T-helper 17 cell (primary cell): ENCODE measurements at places on chromosomes 1 and 21. TPM values are rescaled to one million over a fixed set of nuclear protein-coding genes. Genes with fewer than 3 reads are reported as not detected.
A peak's percentile ranks its signal among the peaks of the same experiment; 100 is the strongest.

Gene S100A7
- total RNA-seq = not detected

DNA sequence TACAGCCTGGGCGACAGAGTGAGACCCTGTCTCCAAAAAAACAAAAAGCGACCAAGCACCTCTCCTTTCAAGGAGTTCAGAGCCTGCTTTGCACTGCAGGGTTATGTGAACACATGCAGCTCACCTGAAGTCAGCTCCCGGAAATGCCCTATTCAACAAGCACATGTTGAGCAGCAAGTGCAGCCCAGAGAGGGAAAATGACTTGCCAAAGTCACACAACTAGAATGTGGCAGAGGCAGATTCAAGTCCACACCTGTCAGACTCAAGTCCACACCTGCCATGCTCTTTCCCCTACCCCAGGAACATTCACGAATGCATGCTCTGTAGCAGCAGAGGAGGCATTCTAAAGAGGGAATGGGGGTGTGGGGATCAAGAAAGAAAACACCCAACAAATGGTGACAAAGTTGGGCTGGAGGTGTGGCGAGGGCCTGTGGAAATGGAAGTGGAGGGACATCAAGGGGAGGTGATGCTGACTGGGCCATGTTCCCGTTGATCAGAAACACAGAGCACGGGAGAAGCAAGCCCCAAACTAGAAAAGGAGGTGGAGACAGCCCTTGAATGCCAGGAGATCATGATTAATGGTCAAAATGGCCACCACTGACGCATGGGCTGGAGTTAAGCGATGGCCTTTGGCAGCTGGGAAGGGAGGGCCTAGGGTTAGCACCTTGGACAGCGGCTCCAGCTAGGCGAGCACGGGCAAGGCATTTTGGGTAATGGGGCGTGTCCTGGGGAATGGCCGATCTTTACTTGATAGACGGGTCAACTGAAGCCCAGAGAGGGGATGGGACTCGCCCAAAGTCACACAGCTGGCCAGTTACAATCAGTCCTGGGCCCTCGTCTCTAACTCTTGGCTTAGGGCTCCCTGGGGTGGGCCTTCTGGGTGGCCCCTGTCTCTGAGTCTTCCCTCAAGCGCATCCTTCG is 21.5 kb downstream of the RAP1GAP start:
- no peak for DNase-seq

Gene ERRFI1
- total RNA-seq = 1.1 TPM

DNA sequence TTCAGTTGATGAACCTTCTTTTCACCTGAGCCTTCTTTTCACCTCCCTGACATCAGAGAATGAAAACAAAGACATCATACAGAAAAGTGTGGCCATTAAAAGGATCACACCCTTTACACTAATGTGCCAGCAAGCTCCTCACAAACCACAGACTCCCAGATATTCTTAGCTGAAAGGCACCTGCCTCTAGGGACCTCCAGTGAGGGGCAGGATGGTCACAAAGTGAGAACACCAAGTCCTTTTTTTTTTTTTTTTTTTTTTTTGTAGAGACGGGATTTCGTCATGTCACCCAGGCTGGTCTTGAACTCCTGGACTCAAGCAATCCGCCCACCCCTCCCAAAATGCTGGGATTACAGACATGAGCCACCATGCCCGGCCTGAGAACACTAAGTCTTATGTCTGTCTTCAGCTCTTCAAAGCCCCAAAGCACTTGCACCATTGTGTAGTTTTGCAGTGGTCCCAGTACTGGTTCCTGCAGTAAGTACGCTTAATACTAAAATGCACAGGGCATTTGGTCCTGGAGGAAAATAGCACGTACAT is 58.2 kb upstream of the LBR start:
- no peak for DNase-seq

Gene TIE1
- not detected for total RNA-seq

- DNase-seq = no peak
These were observed 115.0 kb upstream of the SLC25A33 start for GRCh38 chr1:9424261-9424660.

GRCh38 chr1:13960375-13960987 is 260.5 kb downstream of the PRDM2 start:
- DNase-seq = peak; percentile 29

Gene TNFRSF25
- total RNA-seq = 393 TPM

DNA sequence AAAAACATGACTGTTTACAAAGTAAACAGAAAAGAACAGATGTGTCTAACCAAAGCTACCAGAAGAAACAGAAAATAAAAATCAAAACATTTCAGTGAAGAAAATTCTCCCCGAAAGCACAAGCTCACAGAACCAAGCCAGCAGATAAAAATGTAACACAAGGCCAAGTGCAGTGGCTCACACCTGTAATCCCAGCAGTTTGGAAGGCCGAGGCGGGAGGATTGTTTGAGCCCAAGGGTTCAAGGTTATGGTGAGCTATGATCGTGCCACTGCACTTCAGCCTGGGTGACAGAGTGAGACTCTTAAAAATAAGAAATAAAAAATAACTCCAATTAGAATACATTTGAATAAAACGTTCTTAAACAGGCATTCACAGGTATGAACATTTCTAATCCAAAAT is 19.1 kb upstream of the DDOST start:
- DNase-seq = no peak

GRCh38 chr1:77718181-77718580 is 35.7 kb upstream of the ZZZ3 start:
- no peak for DNase-seq

- DNase-seq = no peak
These were observed 97.6 kb downstream of the VAV3 start for GRCh38 chr1:107867422-107867821.

- no peak for DNase-seq
These were observed 94.1 kb downstream of the CACHD1 start for GRCh38 chr1:64563958-64564565.

Gene NDUFS2
- 58.5 TPM for total RNA-seq

DNA sequence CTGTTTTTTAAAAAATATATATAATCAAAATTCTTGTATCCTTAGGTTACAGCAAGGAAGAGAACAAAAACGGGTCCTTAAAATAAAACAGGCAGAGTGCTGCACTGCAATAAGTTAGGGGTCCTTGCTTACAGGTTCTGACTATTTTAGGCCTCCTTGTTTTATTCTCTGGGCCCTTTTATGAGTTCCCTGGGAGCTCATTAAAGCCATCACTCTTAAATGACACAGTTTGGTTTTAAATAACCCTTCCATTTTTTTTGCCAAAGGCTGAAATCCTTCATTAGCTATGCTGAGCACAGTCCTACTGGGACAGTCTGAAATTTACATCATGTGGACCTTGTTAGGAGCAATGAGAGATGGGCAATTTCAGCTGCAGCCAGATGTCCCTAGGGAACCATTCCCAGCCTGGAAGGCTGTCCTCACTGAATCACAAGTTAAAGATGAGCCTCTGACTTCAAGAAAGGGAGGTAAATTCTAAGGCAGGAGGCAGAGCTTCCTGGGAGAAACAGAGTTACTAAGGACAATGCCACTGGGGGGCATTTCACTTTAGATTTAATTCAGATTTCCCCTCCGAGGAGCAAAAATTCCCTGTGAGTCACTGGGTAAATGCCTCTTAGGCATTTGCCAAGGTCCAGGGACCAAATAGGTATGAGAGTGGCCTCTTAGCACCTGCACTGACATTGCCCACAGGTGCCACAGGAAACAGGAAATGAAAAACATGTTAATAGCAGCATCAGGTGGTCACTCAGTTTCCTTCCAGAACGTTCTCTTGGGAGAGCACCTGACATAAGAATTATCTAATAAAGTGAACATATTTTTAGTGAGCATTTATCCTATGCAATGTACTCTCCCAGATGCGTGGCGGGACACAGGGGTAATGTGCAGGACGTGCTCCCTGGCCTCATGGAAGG is 3.8 kb upstream of the MUL1 start:
- no peak for DNase-seq

DNA sequence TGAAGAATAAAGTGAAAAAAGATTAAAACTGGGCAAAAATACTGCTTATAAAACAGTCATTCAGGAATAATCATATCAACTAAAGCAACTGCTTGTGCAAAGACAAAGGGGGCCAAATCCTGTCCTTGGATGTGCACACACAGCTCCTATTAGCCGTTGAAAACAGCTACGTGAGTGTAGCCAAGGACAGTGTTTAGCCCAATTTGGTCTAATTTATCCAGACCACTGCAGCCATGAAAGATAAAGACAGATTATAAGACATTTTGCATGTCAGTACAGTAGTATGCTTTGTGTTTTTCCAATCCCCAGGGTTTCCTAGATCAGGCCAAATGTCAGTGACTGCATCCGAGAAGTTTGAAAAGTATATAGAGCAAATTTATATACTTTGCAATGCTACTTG is 146.3 kb upstream of the PKN2 start:
- DNase-seq = no peak

Gene PDIK1L
- 7.6 TPM for total RNA-seq

DNA sequence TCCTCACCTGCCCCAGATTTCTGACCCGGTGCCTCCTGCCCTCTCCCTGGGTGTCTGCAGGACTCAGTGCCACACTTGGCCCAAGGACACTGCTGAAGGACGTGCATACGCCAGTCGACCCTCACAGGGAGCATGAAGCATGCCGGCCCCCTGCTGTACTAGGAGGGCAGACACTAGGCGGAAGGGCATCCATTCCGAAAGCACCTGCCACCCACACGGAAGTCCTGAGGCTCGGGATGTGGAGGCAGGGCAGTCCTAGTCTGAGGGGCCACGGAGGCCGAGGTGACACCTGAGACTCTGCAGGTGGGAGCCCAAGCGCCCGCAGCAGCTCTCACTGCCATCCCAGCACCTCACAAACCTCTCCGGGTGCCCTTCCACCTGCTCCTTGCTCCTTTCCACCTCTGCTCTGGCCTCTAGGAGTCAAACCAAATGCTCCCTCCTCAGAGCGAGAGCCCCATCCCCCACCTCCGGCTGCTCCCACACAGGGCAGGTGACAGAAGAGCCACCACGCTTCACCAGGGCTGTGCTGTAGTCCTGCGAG is 2.4 kb downstream of the NPHP4 start:
- DNase-seq = no peak

- no peak for DNase-seq
These were observed 7.4 kb upstream of the TIAM1 start for GRCh38 chr21:31351438-31351837.

Gene SGIP1
- total RNA-seq = not detected

DNA sequence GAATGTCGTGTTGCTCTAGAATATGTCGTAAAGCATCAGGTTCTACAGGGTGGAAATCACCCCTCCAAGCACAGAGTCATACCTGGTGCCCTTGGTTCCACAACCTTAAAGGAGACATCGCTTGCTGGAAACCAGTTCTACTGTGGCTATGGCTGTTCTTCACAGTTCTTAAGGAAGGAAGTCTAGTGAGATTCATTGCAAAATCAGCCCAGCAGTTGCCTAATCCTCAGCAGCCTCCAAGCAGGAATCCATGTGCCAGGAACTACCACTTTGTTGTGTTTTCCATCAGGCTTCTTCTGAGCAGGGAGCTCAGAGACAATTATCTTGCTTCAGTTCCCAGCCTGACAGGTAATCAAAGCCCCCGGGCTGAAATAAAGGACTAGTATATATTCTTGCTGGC is 45.0 kb upstream of the SLC35F3 start:
- DNase-seq = no peak

GRCh38 chr1:75234562-75234961 is 100.4 kb downstream of the LHX8 start:
- no peak for DNase-seq

Gene ADORA1
- total RNA-seq = 0.15 TPM

Gene SELP
- total RNA-seq = 2.3 TPM

Gene INKA2
- 1.5 TPM for total RNA-seq

- no peak for DNase-seq
These were observed 683 bp downstream of the PPOX start for GRCh38 chr1:161166669-161167548.

Gene GCSAML
- 1.7 TPM for total RNA-seq

GRCh38 chr1:227428803-227429202 is 110.5 kb upstream of the CDC42BPA start:
- DNase-seq = no peak

- no peak for DNase-seq
These were observed 45.8 kb upstream of the DNASE2B start for GRCh38 chr1:84352298-84353106.

DNA sequence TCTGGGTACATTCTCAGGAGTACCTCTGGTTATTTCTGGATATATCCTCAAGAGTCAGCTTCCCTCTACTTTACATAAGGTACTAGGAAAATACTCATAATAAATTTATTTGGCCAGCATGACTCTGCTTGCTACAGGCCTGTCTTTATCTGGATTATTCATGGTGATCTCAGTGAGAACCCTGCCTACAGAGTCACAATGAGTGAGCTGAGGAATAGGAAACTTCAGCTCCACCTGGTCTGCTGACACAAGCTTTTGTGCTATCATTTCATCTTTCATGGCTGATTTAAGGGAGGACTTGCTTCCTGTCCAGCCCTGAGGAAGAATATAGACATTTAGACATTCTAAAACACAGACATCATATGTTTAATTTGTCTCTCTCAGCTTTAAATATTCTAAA is 19.5 kb upstream of the SUCO start:
- no peak for DNase-seq

- DNase-seq = no peak
These were observed 17.0 kb downstream of the HIPK1 start for GRCh38 chr1:113946112-113946511.

Gene CNR2
- 0.85 TPM for total RNA-seq

GRCh38 chr1:87956072-87956471 is 627.4 kb downstream of the LMO4 start:
- DNase-seq = no peak

DNA sequence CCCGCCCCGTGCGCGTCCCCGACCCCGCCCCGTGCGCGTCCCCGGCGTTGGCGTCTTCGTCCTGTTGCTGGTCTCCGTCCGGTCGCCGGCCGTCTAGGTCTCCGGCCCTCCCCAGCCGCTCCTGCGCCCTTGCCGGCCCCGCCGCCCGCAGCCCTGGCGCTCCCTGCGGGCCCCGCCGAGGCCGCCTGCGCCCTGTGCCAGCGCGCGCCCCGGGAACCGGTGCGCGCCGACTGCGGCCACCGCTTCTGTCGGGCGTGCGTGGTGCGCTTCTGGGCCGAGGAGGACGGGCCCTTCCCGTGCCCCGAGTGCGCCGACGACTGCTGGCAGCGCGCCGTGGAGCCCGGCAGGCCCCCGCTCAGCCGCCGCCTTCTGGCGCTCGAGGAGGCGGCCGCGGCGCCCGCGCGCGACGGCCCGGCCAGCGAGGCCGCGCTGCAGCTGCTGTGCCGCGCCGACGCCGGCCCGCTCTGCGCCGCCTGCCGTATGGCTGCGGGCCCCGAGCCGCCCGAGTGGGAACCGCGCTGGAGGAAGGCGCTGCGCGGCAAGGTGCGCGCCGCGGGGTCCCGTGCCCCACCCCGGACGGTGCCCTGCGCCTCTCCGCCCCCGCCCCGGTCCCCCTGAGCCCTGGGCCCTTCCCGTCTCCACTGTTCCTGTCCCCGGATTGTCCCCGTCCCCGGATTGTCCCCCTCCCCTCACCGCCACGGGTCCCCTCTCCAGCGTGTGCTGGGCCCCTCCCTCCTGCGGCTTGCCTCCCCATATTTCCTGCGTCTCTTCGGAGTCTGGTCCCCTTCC is at the start of gene RNF187:
Gene RNF187, plus strand, starts transcription at position 47 of the 789 bp plus-strand sequence.
- peak; percentile 78 for DNase-seq

GRCh38 chr1:184633785-184634184 is 120.9 kb downstream of the EDEM3 start:
- DNase-seq = no peak

Gene ACOT11
- total RNA-seq = 0.78 TPM
